Osteoblast (primary cell): ENCODE measurements at places on chromosomes 2 and 18. TPM values are rescaled to one million over a fixed set of nuclear protein-coding genes. Genes with fewer than 3 reads are reported as not detected.
A peak's percentile ranks its signal among the peaks of the same experiment; 100 is the strongest.

DNA sequence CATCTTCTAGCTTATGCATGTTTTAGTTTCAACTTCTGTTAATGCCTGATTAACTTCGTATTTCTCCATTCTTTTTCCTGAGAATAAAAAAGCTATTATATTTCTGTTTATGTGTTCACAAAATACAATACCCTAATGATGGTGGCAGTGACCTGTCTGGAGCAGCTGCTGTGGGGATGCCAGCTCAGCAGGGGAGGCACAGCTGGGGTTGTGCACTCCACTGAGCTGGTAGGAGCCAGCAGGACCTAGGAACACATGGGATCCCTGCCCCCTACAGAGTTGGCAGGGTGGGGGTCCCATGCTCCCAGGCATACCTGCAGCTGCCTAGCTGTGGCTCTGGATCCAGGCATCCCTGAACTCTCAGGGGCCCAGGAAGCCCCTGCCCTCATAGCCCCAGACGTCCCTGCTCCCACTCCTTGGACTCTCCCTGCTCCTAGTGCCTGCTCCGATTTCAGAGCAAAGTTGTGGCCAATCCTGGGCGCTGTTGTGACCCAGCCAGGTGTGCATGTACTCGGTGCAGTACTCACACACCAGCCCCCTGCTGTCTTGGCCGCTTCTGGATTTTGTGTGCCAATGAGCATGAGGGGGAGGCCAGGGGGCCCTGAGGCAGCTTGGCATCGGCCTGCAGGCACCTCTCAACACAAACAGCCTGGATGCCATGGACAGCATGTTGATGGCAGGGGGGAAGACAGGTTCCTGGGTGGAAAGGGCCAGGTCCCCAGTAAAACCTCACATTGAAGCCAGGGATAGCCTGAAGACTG, 546.0 kb downstream of the ZNF804A start:
- H3K27me3 ChIP-seq, result no peaks in the 10 kb centered on the region
- DNase-seq, result no peak
- no peak overlapping the region for H3K4me3 ChIP-seq
- H3K4me1 ChIP-seq, result no peaks in the 10 kb centered on the region
- H3K27ac ChIP-seq, result no peak overlapping the region

DNA sequence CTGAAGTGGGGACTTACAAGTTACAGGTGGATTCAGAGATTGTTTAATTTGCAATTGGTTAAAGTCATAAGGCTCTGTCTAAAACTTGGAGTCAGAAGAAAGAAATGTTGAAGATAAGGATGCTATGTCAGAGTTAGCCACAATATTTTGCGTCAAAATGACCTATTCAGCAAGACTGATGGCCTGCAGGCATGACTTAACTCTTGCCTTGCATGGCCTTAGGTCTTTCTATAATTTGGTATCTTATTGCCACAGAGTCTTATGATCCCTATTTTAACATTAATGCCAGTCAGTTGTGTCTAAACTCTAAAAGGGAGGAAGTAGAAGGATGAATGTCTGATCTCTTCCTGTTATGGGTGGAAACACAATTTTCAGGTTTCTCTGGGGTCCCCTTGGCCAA, 5.2 kb upstream of the COMMD1 start:
- no peaks in the 10 kb centered on the region for H3K27me3 ChIP-seq
- H3K4me1 ChIP-seq, result no peaks in the 10 kb centered on the region
- no peak overlapping the region for H3K4me3 ChIP-seq
- DNase-seq, result no peak
- H3K27ac ChIP-seq, result no peak overlapping the region

- H3K27me3 ChIP-seq, result no peaks in the 10 kb centered on the region
- no peaks in the 10 kb centered on the region for H3K36me3 ChIP-seq
- no peak overlapping the region for H3K4me3 ChIP-seq
- DNase-seq, result peak; percentile 89
- H3K4me1 ChIP-seq, result peaks cover 19% of the 10 kb centered on the region
- H3K27ac ChIP-seq, result peak overlapping the region; percentile 52
These were observed 257.7 kb downstream of the PTGR3 start for GRCh38 chr18:74951165-74951760.

- no peak overlapping the region for H3K4me3 ChIP-seq
- DNase-seq, result no peak
- peaks cover 49% of the 10 kb centered on the region for H3K36me3 ChIP-seq
- H3K4me1 ChIP-seq, result peaks cover 26% of the 10 kb centered on the region
- H3K27me3 ChIP-seq, result no peaks in the 10 kb centered on the region
- peak overlapping the region; percentile 64 for H3K27ac ChIP-seq
These were observed 69.5 kb downstream of the ANTXR1 start for GRCh38 chr2:69082430-69082997.

- H3K27ac ChIP-seq, result no peak overlapping the region
- no peaks in the 10 kb centered on the region for H3K4me1 ChIP-seq
- H3K36me3 ChIP-seq, result peaks cover 91% of the 10 kb centered on the region
These were observed 21.6 kb downstream of the ATG16L1 start for GRCh38 chr2:233273120-233273519.

DNA sequence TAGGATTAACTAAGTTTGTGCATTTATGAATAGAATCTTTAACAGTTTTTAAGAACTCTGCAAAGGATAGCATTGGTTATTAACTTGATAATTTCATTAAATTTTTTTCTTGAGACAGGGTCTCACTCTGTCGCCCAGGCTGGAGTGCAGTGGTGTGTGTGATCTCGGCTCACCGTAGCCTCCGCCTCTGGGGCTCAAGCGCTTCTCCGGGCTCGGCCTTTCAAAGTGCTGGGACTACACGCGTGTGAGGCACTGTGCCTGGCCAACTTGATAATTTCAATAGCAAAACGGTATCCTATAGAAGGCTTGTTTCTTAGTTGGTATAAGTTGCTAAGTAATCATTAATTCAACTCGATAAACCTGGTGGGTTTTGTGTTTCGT, 38.0 kb downstream of the ADNP2 start:
- no peak for DNase-seq
- peaks cover 8% of the 10 kb centered on the region for H3K4me1 ChIP-seq
- peak overlapping the region; percentile 52 for H3K27ac ChIP-seq
- H3K27me3 ChIP-seq, result no peaks in the 10 kb centered on the region
- H3K36me3 ChIP-seq, result peaks cover under 1% of the 10 kb centered on the region

DNA sequence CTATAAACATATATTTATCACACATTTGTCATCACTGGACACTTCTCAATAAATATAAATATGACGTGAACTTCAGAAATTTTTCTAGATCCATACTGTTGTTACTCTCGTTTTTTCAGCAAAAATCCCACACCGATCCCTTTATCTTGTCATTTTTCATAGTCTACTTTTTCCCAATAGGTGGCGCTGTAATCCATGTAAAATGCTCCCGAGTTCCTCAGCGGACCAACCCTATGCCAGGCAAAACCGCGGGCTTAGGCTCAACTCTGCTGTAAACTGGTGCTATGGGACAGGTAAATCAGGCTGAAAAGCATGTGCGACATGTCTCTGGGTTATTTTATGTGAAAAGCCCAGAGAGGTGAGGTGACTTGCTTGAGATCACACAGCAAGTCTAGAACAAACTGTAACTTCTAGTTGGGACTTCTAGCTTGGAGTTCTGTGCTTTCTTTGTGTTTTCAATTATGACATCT, 104.0 kb downstream of the COBLL1 start:
- H3K4me1 ChIP-seq, result peaks cover 11% of the 10 kb centered on the region
- no peaks in the 10 kb centered on the region for H3K36me3 ChIP-seq
- no peak for DNase-seq
- peak overlapping the region; percentile 30 for H3K4me3 ChIP-seq
- no peaks in the 10 kb centered on the region for H3K27me3 ChIP-seq

The KHK gene
- total RNA-seq, result 0.29 and 0.36 TPM in 2 replicates

The CDH2 gene
- 75.6 and 78.7 TPM in 2 replicates for total RNA-seq

The SEPTIN2 gene
- 394 and 418 TPM in 2 replicates for total RNA-seq

The MFSD6 gene
- 11.2 and 13.6 TPM in 2 replicates for total RNA-seq
